Right renal pelvis (tissue), 4 donors: ENCODE measurements at places on chromosomes 5 and 9. TPM values are rescaled to one million over a fixed set of nuclear protein-coding genes. Genes with fewer than 3 reads are reported as not detected.

Gene ITGA1
- polyA plus RNA-seq, result 63.5 TPM

Gene PCDHA9
- 0.11 TPM for polyA plus RNA-seq

Gene CTXN3
- polyA plus RNA-seq, result not detected

Gene IGFBPL1
- 1.5 TPM for polyA plus RNA-seq

Gene NUTM2G
- 0.31 TPM for polyA plus RNA-seq

Gene LCN9
- not detected for polyA plus RNA-seq

Gene STK10
- polyA plus RNA-seq, result 15.3 TPM

Gene FBN2
- 93.2 TPM for polyA plus RNA-seq

DNA sequence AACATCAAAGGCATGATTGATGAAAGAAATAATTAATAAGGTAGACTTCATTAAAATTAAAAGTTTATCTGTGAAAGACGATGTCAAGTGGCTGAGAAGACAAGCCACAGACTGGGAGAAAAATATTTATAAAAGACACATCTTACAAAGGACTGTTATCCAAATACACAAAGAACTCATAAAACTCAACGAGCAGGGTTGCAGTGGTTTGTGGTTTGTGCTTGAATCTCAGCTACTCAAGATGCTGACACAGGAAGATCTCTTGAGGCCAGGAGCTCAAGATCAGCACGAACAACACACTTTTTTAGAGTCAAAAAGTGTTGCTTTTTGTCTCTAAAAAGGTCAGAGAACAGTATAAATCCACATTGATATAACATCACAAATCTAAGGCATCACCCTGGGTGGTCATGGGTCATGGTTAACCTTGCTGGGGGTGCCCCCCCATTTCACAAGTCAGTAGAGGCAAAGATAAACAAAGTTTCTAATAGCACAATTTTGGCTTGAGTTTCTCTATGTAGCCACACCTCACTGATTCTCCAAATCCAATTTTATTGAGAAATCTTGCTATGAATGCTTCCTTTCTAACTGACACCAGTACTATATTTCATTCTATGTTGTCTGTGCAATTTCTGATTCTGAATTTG lies 342.9 kb upstream of the RPS23 start:
- no peak for DNase-seq

- no peak for DNase-seq
Measured at GRCh38 chr5:132176521-132176945, 51.1 kb downstream of the P4HA2 start.

GRCh38 chr9:93107151-93107824 lies 11.3 kb downstream of the CARD19 start:
- no peak for DNase-seq

DNA sequence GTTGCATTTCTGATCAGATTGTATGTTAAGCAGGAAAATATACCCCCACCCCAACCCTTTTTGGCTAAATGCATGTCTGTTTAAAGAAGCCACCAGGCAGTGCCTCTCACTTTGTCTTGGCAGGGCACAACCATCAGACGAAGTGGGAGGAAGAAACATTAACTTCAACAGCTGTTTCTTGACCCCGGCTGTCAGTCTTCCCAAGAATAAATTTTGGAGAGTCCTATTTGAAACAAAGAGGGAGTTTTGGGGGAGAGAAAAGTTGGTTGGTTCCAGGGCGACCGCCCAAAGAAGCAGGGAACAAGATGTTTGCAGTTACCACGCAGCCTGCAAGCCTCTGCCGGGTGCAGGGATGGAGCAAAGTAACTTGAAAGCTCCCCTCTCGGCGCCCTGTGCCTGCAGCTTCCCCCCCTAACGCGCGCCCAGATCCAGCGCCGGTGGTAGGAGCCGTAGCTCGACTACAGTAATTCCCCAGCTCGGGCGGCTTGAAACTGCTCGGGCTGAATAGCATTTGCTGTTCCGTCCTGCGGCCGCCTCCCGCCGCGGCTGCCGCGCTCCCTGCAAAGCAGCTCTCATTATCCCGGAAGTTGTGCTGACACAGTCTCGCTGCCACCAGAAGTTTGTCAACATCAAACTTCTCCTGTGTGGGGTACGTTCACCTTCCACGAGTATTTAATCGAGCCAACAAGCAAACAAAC lies 100.7 kb upstream of the SSBP2 start:
- peak; percentile 96 for DNase-seq

GRCh38 chr5:149392718-149393117 lies 13.6 kb upstream of the IL17B start:
- DNase-seq, result no peak

GRCh38 chr5:96896276-96896675 lies 20.0 kb downstream of the ERAP2 start:
- no peak for DNase-seq

DNA sequence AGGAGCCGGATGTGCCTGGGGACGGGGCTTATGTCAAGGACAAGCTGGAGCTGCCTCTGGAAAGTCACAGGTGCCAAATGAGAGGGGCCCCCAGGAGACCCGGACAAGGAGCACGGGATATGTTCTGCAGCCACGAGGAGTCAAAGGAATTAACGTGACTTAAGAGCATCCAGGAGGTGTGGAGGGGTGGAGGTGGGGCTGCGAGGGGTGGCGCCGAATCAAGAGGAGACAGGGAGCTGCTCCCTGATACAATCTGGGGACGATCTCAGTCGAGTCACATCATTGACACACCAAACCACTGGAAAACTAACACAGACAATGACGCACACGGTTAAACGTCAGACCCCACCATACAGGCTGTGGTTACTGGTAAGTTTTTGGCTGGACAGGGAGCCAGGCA lies 10.4 kb downstream of the CCDC127 start:
- DNase-seq, result no peak

GRCh38 chr9:87614397-87614796 lies 111.5 kb upstream of the CTSL start:
- DNase-seq, result no peak

GRCh38 chr9:74277532-74277931 lies 219.6 kb upstream of the RORB start:
- DNase-seq, result no peak

DNA sequence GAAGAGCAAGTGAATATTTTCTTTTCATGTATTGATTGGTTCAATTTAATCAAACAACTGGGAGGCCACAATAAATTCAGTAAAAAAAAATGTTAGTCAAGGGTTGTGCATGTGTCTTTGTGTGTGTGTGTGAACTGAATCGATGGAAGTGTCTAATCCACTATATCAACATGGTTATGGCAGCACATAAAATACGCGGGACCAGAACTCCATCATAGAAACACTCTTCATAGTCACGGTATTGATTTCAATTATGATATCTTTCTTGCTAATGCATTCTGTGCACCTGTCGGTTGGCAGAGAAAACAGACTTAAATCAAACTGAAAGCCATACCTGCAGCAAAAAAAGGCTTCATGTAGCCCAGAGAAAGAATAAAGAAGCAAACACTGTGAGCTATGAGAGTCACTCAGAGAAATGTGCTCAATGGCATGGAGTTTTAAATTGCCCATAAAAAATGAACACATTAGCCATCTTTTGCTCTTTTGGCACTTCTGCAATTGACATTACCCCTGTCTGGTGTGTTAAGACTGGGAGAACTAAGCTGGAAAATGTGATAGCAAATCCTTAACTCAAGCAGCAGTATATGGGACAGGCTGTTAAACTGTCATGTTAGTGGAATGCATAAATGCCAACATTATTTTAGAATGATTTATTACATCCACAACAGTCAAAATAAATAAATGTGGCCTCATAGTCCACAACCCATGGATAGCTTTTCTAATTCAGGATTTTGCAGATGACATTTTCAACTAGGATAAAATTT lies 642.4 kb upstream of the C9orf72 start:
- no peak for DNase-seq

DNA sequence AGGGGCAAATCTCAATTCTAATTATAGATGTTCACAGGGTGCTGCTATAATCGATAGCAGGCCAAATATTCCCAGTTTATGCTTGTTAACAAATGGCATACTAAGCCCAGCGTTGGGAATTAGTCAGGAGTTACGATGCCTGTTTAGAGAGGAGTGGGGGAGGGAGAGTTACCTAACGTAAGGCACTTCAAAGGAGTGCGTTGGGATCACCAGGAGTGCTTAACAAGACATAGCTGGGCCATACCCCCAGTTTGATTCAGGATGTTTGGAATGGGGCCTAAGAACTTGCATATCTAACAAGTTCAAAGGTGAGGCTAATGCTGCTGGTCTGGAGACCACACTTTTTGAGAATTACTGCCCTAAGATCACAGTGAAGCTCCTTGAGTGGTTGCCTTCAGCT lies 14.5 kb upstream of the SRP19 start:
- DNase-seq, result no peak

GRCh38 chr9:127490535-127491230 lies 39.4 kb downstream of the LRSAM1 start:
- DNase-seq, result no peak

DNA sequence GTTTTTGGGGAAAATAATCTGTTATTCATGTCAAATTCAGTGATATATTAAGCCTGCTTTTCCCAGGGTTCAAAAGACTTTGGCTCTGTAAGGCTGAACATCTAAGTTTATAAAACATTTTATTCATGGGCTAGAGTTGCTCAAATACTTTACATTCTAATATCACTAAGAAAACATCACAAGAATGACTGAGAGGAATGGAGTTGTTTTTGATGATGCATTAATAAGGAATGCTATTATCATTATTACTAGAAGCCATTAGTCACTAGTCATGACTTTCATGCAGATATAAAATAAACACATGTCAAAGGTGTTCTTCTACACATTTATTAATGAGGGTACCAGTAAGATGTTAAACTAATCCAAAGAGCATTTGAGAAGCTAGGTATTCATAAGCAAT lies 185.5 kb upstream of the KCNN2 start:
- DNase-seq, result no peak

DNA sequence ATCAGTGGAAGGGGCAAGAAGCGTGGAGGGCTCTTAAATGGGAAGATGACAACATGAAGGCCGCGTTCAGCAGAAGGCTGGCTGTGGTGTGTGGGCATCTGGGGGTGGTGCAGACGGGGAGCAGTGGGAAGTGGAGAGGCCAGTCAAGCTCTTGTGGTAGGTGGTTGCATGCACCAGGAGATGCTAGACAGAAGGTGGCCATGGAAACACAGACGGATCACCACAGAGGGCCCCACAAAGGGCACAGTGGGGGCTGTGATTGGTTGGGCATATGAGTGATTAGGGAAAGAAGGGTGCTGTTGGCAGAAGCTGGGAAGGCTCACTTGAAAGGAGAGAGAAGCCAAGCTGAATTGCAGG lies 14.7 kb downstream of the MTMR12 start:
- DNase-seq, result no peak

GRCh38 chr9:126480813-126481212 lies 132.9 kb upstream of the LMX1B start:
- no peak for DNase-seq

DNA sequence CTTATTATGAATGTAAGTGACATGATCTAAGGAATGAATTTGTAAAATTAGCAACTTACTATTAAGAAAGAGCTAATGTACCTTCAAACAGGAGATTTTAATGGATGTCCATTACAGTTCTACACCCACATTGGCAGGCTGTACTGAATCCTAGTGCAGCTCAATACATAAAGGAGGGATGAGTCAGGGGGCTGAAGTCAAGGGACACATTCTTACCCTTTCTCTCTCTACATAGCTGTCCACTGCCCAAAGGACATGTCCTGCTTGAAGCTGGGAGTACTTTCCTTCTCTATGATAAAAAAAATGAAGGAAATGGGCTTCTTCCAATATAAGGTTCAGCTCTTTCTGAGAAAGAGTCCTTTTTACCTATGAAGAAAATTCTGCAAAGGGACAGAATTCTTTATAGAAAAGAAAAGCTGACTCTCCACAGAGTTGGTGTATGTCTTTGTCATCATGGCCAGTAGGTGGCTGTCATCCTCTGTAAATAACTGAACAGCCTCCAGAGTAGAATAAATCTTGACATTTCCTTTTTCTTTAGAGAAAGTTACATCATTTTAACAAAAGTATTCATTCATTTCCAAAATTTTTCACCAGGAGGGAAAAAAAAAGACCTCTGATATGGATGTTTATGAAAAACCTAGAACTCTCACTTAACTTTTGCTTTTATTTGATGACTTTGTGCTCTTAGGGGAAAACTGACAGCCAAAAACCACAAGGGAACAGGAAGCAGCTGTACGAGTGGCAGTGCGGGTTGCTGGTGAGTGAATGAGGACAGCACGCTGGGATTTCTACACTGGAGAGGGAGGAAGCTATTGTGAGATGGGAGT lies 13.1 kb upstream of the IFNA14 start:
- DNase-seq, result no peak

DNA sequence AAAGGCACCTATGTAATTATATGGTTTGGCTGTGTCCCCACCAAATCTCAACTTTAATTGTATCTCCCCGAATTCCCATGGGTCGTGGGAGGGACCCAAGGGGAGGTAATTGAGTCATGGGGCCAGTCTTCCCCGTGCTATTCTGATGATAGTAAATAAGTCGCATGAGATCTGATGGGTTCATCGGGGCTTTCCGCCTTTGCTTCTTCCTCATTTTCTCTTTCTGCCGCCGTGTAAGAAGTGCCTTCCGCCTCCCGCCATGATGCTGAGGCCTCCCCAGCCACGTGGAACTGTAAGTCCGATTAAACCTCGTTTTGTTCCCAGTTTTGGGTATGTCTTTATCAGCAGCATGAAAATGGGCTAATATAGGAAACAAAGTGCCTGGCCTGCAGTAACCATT lies 56.6 kb downstream of the TSPAN17 start:
- no peak for DNase-seq

GRCh38 chr5:55159763-55160492 lies at the start of gene GPX8:
GPX8 (plus strand) TSS chr5:55160171; CDS start chr5:55160193, 22 bp downstream.
- DNase-seq, result peak; percentile 87

- DNase-seq, result no peak
Measured at GRCh38 chr5:16808021-16808420, 128.1 kb downstream of the MYO10 start.

- no peak for DNase-seq
Measured at GRCh38 chr9:19085295-19085694, 17.4 kb downstream of the HAUS6 start.
